ENCODE measurements at places on chromosomes 13 and 19. TPM values are rescaled to one million over a fixed set of nuclear protein-coding genes. Genes with fewer than 3 reads are reported as not detected.

KLK4 gene
- not detected for total RNA-seq

MISP gene
- 0.08 TPM for total RNA-seq

ZNF45 gene
- 5.5 TPM for total RNA-seq

ENOX1 gene
- total RNA-seq: 3.2 TPM

ANGPTL8 gene
- total RNA-seq: 0.48 TPM

IRGC gene
- total RNA-seq: not detected
